A549 treated with Hydrocortisone at 1 μM for 4 hours (cell line): ENCODE measurements at places on chromosomes 5 and 9. TPM values are rescaled to one million over a fixed set of nuclear protein-coding genes. Genes with fewer than 3 reads are reported as not detected.

Gene PNPLA7
- 0.54 to 0.80 TPM (median 0.71 TPM) in 5 replicates for total RNA-seq

Gene HTR4
- not detected in 5 replicates for total RNA-seq

Gene GAPT
- total RNA-seq: not detected in 5 replicates

Gene IL17B
- 0.18 TPM in 1 of 5 replicates, not detected in the others for total RNA-seq

Gene ZFP37
- 1.3 to 2.5 TPM (median 1.9 TPM) in 5 replicates for total RNA-seq

Gene DAB2IP
- 9.3 to 12.9 TPM (median 12.4 TPM) in 5 replicates for total RNA-seq

Gene UGT3A1
- total RNA-seq: not detected in 5 replicates
